Bone marrow (tissue), 2 donors: ENCODE measurements at places on chromosomes 11 and 22.
A peak's percentile ranks its signal among the peaks of the same experiment; 100 is the strongest.

GRCh38 chr11:78840200-78840599 is 265.5 kb upstream of the NARS2 start:
- DNase-seq: no peak

DNA sequence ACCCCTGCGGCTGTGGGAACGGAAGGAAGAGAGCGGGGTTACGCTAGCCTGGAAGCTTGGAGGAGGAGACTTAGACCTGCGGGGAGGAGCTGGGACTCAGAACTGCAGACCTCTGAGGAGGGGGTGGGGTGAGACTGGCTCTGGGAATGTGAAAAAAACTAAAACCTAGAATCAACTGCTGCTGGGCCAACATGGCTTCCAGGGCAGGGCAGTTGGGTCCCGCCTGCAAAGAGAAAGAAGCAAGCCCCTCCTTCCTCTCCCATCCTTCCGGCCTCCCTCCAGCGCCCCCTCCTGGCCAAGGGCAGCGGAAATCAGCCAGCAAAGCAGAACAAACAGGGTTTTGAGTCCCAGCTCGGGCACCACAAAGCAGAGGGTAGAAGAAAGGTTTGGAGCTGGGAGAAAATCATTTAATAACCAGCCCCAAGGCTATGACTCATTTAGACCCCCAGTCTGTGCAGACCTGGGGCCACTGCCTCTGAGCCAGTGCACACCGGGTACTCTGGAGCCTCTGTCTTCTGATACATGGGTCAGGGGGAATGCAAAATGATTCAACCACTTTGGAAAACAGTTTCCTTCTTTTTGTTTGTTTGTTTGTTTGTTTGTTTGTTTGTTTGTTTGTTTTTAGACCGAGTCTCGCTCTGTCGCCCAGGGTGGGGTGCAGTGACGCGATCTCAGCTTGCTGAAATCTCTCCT is 7.3 kb upstream of the NCF4 start:
- DNase-seq: peak; percentile 84

DNA sequence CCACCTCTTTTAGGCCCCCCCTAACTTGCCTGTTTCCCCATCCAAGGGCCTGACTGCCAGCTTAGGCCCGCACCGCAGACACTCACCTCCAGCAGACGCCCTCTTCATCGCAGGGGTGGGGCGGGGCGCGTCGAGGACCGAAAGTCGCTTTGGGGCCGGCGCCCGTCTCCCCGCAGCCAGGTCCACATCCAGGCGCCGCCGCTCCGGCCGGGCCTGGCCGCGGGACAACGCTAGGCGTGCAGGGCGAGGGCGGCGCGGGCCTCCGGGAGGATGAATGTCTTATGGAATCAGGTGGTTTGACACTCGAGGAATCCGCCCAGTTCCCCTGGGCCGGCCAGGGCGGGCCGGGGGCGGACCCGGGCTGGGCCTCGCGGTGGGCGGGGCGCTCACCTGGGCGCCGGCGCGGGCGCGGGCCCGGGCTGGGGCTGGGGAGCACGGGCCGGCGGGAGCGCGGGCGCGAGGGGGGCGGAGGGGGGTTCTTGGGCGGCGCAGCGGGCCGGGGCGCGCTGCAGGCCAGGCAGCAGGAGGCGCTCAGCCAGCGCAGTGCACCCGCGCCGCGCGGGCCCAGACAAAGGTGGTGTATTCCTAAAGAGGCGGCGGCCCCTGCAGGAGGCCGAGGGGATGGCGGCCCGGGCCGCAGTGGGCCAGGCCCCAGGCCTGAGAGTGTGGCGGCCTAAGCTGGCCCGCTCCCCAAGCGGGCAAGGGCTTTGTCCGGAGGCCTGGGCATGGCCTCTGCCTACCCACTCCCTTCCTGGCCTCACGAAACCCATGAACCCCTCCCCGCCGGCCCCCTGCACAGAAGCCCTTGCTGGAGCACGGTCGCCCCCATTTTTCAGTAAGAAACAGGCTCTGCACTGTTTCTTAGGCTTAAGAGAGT is 177.6 kb downstream of the IGLL1 start:
- peak; percentile 42 for DNase-seq

DNA sequence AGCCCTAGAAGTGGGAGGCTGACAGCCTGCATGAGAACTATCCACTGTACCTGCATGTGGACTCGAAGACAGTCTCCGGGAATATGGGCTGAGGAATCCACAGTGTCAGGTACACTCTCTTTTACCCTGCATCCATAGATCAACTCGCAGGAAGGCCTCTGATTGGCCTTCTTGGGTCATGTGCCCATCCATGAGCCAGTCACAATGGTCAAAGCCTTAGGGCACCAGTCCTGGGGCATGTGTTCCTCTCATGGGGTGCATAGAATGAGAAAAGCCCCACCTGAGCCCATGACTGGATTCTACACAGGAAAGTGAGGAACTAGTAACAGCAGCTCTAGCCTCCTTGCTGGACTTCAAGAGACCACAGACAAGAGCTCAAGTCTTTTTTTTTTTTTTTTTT is 10.6 kb downstream of the ART1 start:
- no peak for DNase-seq

DNA sequence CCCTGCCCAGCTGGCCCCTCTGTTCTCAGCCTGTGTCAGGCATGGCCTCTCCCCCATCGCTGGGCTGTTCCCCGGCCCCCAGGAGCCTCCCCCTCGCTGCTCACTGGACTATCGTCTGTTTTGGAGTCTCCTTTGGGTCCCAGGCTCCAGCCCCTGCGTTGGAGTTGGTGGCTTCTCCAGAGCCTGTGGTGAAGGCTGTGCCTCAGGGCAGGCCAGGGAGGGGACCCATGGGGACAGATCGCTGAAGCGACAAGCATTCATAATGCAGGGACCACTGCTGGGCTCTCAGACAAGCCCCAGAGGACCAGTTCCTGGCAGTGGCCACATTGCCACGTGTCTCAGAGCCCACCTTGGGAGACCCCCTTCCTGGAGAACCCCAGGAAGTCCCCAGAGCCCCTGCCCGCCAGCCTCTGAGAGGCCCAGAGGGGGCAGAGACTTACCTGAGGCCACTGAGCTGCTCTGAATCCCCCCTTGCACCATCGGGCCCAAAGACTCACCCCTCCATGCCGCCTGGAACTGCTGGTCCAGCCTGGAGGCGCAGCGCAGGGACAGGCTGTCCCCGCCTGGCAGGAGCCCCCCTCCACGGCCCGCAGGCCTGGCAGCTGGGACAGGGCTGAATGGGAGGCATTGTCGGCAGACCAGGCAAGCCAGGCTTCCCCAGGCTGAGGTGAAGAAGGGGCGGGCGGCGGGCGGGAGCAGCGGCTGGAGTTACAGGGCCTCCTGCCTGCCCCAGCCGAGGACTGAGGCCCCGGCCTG is at the start of gene CHADL:
Gene CHADL (minus strand): TSS at position 555 of the 756 bp plus-strand sequence. CDS start 50 bp downstream, at position 505.
- no peak for DNase-seq

DNA sequence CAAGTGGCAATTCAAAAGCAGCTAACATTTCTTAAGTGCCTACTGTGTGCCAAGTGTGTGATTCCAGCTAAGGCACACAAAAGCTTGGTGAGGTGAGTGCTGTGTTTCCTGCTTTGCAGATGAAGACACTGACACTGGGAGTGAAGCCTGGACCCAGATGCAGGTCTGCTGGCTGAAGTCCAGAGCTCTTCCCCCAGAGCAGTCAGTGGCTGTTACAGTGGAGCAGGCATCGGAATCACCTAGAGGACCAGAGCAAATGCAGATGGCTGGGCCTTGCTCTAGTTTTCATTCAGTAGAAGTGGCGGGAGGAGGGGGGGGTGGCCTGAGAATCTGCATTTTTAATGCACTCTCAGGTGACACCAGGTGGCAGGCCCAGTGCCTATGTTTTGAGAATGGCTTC is 342.3 kb downstream of the CADM1 start:
- no peak for DNase-seq

DNA sequence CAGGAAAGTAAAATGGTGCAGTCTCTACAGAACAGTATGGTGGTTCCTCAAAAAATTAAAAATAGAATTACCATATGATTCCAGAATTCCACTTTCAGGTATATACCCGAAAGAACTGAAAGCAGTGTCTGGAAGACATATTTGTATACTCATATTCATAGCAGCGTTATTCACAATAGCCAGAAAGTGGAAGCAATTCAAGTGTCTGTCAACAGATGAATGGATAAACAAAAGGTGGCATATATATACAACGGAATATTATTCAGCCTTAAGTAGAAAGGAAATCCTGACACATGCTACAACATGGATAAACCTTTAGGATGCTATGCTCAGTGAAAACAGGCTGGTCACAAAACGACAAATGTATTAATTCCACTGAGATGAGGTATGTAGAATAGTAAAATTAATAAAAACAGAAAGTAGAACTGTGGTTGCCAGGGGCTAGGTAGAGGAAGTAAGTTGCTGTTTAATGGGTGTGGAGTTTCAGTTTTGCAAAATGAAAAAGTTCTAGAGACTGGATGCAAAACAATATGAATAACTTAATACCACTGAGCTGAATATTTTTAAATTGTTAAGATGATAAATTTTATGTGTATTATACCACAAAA is 14.5 kb downstream of the SAA1 start:
- no peak for DNase-seq

GRCh38 chr11:45104790-45105084 is 41.7 kb upstream of the PRDM11 start:
- no peak for DNase-seq

- DNase-seq: no peak
Measured at GRCh38 chr11:100592619-100593260, 94.3 kb upstream of the ARHGAP42 start.

- no peak for DNase-seq
Measured at GRCh38 chr11:66509131-66509561, 1.3 kb upstream of the BBS1 start.

- no peak for DNase-seq
Measured at GRCh38 chr11:47438721-47439120, 10.2 kb downstream of the RAPSN start.

DNA sequence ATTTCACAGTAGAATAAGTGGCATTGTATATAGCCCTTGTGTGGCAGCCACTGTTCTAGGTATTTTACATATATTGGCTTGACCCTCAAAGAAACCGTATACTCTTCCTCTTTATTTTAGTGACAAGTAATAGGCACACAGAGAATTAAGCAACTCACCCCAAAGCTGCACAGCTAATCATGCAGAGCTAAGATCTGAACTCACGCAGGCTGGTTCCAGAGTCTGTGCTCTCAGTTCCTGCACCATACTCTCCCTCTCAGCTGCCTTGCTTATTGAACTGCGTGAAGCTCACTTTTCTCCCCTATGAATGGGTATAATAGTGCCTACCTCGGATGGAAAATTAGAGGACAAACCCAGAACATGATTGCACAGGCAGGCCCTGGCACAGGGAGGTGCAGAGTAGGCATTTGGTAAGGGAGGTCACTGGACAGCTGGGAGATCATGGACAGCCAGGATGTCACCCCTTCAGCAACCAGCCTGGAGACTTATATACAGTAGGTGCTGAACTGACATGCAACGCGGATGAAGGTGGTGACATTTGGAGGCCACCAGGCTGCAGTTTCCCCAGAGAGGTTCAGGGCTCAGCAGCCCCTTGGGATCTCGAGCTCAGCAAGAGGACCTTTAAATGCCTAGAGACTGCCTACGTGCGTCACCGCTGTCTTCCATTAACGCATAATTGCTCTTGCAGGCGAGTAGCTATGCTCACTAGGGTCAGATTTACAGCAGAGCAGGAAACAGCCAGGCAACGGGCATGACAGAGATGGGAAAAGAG is 78.4 kb upstream of the TP53I11 start:
- DNase-seq: no peak

DNA sequence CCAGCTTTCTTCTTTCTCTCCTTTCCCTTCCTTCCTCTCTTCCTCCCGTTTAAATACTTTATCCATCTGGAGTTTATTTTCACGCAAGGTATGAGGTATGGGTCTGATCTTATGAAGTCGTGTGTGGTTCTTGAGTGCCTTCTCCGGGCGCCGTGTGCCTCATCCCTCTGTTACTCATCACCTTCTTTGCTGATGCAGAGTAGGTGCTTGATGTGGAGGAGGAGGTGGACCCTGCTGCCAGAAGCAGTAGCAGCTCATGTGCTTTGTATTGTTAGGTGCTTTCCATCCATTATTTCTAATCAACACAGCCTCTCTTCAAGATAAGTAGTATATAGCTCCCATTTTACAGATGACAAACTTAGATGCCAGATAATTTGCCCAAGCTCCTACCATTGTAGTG is 47.0 kb downstream of the TNRC6B start:
- DNase-seq: no peak

GRCh38 chr11:68257477-68258362 is 14.1 kb downstream of the C11orf24 start:
- DNase-seq: peak; percentile 84

DNA sequence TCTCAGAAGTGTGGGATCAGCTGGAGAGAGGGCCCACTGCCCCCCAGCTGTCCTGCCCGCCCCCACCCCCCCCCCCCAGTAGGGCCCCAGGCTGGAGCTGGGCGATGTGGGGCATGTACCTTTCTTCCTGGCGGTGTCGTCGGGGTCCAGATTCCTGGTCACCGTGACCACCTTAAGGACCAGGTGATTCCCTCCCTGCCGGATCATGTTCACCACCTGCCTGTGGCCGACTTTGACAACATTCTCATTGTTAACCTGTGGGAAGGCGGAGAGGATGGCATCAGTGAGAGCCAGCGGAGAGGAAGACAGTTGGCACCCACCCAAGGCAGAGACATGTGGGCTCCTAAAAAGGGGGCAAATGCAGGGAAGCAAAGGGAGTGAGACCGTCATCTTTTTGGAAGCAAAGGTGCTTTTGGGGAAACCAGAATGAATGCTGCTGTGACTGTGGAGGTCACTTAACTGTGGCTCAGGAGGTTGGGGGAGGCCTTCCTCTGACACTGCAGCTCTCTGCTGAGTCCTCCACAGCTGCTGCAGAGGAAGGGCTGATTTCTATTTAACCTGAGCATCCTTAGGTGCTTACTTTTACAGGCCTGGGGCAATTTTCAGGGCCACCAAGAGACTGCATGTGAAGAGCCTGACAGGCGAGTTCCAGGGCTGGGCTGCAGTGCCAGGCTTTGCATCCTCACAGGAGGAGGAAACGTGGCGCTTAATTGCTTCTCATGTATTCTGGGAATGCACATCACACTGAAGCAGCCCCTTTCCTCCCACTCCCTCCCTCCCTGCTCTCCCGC is 104.5 kb downstream of the CTTN start:
- no peak for DNase-seq

DNA sequence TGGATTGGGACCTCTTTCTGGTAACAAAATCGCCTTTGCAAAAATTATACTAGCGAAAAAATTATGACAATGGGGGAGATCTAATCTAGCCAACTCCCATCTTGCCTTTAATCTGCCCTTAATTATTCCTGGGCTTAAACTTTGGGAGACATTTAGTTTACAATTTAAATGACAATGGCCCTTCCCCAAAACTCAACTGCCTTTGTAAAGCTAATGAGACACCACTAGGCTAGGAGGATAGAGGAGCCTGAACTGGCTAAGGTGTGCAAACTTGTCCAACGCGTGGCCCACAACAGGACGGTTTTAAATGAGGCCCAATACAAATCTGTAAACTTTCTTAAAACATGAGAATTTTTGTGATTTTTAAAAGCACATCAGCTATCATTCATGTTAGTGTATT is 67.3 kb downstream of the RSF1 start:
- no peak for DNase-seq

DNA sequence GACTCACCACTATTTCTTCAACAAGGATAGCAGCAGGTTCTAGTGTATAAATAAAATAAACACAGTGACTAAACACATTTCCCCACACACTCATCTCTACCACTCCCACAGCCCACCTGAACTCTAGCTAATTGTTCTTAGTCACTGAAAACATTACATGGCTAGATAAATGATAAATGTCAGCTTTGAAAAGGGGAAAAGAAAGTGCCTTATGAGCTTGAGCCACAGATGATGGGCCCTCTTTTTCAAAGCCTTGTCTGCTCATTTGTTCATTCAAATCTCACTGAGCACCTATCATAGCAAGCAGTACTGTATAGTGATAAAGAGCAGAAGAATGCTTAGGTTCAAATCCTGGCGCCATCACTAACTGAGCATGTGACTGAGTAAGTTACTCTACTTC is 58.3 kb downstream of the SIK3 start:
- DNase-seq: no peak
